CD4-positive, alpha-beta T cell treated with Interleukin-1 beta for 1 hour (primary cell): ENCODE measurements at places on chromosomes 1 and 21.

DNA sequence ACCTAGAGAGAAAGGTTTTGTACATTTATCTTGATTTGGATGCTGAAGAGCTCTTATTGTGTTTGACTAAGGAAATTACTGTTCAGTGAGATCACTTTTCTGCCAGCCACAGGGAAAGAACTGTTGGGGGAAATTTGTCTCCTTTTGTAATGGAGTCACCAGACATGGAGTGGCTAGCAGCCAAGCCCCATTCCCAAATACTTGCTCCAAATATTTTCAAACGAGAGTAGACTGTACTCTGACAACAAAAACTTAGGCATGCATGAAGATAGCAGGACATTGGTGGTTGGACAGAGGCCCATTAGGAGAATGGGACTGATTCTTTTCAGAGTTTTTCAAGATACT is 21.1 kb downstream of the IPO9 start:
- DNase-seq = no peak

- no peak for DNase-seq
Measured at GRCh38 chr1:165949335-165950130, 122.1 kb downstream of the UCK2 start.

DNA sequence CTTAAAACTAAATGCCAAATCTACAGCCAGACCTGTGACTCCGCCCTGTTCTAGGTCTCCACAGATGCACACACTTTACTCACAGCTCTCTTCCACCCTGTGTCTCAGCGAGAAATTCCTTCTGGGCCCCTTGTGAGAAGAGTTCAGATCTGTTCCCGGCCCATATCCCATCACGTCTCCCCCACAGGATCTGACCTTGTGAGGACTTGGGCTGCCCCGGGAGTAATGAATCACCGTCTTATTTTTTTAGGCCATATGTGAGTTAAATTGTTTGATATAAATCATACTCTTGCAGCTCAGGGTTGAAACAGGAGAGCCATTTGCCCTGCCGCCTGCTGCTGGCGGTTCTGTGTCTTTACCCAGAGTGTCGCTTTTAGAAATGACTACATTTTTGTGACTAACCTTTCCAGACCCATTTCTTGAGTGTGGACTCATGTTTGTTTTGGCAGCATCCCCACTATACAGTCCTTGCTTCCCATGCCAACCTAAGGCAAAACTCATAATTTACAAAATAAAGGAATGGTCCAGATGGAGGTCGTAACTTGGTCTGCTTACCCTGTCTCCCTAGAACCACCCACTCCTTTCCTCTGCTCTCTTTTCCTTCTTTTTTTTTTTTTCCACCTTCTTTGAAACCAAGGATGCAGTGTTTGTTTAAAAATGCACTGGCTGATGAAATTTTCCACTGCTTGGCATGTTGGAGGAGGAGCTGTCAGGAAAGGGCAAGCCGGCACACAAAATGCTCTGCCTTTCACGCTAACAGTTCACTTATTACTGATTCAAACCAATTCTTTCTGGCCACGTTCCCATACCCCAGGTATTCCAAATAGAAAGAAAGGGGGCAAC is 98.0 kb upstream of the C1orf105 start:
- DNase-seq = no peak

DNA sequence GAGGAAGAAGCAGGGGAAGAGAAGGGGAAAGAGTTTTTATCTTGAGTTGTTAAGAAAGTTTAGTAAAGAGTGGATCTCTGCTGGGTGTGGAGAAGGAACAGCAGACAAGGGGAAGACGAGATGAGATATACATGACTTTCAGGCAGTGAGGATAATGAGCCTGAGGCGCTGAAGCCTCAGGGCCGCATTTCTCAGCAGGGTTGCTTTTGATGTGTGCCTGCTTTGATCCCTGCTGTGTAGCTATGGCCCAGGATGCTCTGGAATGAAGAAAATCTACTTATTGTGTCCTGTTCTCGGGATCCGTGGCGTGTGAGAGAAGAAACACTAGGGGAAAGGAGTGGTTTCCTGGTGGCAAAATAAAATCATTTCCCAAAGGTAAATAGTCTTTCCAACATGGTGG is 15.1 kb upstream of the RPE65 start:
- no peak for DNase-seq

DNA sequence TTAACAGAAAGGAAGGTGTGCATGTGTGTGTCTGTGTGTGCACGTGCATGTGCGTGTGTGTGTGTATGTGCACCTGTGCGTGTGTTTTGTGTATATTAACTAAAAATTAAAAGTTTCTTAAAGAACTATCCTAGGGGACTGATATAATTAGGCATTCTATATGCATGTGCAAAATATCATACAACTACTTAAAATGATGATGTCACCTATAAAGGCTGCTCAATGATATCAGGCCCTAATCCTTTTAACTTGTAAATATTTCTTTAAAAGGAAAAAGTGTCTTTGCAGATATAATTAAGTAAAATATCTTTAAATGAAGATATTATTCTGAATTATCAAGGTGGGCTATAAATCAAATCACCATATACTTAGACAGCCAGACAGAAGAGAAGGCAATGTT is 64.5 kb downstream of the BRINP3 start:
- no peak for DNase-seq

DNA sequence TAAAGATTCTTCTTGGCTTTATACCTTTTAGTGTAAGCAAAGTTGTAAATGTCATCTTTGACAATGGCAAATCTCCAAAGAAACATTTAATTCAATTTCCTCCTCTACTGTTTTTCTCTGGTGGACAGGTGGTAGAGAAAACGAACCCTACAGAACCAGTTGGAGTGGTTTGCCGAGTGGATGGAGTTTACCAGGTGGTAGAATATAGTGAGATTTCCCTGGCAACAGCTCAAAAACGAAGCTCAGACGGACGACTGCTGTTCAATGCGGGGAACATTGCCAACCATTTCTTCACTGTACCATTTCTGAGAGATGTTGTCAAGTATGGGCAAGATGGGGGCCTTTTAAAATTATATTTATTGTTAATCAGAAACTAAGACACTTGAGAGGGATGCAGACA is 25.8 kb downstream of the UAP1 start:
- no peak for DNase-seq

DNA sequence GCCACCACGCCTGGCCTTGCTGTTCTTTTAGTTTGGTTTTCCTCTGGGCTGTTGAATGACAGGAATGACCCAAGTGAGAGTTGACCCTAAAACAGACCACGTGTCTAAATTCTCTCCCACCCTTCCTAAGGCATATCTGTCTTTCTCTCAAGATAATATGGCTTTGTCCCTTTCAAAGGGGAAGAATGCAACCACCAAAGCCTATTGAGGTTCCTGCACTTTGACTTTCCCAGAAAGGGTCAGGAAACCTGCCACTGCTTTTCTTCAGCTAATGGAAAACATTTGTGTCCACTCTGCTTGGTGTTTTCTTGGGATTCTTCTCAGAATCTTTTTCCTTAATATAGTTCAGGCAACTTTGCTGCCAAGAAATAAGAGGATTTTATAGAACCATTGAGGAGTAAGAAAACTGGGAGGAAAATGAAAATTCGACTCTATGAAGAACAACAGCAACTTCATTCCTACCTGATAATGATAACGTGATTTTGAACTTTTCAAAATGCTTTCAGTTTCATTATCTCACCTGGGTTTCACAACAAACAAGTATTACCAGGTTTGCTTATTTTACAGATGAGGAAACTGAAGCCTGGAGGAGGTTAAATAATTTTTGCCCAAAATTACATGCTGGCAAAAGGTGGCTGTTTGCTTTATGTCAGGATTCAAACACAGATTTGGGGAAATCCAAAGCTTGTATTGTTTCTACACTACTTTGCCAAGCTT is 6.9 kb downstream of the PLPP3 start:
- DNase-seq = no peak

DNA sequence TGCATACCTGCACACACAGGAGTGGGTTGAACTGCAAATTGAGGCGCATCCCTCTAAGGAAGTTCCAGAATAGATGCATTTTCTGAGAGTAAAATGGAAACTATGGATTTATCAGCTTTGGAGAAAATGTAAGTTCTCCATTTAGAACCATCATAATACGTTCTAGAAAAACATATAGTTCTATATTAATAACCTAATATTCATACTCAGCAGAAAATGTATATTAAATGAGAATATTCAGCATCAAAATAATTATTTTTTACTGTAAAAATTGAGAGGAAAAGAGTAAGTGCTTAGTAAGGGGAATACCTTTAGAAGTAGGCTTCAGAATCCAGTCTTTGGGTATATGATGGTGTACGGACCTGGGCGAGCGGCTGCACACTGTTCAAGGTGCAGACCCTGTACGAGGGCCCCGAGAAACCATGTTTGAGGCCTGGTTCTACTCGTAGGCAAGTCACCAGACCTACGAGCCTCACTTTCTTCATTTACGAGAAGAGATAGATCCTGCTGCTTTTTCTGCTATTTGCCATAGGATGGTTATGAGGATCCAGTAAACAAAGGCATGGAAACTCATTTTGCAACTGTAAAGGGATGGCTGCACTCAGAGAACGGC is 6.8 kb downstream of the CD247 start:
- DNase-seq = no peak

- DNase-seq = peak; percentile 74
Measured at GRCh38 chr1:65002508-65003315, 36.4 kb upstream of the JAK1 start.

DNA sequence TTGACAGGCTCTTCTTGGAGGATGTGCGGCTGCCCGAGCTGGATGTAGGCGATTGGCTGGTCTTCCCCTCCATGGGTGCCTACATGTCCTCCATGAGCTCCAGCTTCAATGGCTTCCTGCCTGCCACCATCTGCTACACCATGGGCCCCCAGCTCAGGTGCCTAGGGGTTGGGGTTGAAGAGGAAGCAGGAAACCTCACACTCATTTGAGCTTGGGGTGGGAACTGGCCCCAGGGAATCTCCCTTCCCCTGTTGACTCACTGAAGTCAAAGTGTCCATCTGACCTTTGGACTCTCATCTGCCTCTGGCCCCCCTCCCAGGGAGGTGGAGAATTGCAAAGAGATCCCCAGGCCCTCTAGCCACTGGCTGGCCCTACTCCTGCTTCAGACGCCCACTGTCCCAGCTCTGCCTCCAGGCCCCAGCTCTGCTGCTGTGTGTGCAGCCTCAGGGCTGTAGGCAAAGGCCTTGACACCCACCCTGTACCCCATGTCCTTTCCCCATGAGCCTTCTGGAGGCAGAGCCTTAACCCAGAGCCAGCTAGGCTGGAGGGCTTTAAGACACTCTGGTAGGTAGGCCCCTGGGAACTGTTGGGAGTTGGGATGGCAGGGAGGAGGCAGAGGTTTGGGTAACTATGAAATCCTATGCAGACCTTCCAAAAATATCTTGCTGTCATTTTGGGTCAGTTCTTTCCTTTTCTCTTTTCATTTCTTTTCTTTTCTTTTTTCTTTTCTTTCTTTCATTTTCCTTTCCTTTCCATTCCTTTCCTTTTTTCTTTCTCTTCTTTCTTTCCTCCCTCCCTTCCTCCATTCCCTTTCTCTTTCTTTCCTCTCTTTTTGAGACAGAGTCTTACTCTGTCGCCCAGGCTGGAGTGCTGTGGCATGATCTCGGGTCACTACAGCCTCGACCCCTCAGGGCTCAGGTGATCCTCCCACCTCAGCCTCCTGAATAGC is 66.9 kb upstream of the TINAGL1 start:
- no peak for DNase-seq

- DNase-seq = no peak
Measured at GRCh38 chr1:143661418-143662101, 310.2 kb downstream of the FAM72C start.

- no peak for DNase-seq
Measured at GRCh38 chr1:55127827-55128343, 87.3 kb downstream of the USP24 start.

DNA sequence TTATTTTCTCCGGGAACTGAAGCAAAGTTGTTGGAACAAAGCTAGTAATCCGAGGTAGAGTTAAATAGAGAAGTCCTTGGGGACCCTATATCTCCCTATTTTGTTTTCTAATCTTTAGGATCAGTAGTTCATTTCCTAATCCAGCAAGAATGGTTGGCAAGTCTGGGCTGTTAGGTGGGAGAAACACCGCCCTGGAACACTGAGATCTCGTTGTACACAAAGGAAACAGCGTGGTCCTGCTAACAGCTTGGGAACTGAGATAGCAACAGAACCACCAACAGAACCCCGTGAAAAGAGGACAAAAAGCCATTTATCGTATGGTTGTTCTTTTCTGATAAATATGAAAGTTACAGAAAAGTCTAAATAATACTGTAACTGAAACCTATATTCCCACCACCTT is 121.9 kb upstream of the CDC42BPA start:
- DNase-seq = no peak

- no peak for DNase-seq
Measured at GRCh38 chr21:45052960-45053359, 21.4 kb upstream of the ADARB1 start.

GRCh38 chr1:75423616-75424015 is 187.3 kb downstream of the SLC44A5 start:
- no peak for DNase-seq

DNA sequence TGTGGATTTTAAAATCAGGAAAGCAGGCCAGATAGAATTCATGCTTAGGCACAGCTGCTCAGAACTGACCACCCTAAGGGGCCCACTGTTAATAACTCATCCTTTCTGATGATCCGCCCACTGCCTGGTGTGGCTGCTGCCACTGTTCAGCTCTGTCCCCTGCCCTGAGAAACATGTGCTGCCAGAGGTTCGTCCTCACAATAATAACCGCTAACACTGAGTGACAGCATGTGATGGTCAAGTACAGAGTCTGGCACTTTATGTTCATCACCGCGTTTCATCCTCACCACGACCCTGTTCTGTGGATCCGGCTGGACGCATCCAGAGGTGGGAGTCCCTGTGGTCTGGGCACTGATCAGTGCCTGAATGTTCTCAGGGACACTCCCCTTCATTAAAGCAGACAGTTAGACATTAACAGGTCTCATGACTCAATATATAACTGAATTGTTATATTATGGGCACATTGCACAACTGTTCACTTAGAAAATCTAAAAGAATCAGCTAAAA is 108.6 kb downstream of the SIM2 start:
- DNase-seq = no peak

DNA sequence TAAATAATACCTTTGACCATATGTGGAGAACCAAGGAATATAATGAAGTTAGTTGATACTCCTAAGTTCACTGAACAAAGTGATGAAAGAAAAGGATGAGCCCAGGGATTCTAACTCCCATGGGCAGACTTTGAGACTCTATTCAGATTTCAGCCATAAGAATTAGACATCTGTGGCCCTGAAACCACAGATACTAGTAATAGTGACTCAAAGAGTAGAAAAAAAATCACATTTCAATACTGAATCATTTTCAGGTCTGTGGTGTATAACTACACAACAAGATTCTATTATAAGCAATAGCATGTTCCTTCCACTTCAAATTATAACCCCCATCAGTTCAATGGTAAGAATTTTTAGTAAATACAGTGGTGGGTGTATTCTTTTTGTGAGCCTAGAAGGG is 16.4 kb upstream of the F13B start:
- DNase-seq = no peak

DNA sequence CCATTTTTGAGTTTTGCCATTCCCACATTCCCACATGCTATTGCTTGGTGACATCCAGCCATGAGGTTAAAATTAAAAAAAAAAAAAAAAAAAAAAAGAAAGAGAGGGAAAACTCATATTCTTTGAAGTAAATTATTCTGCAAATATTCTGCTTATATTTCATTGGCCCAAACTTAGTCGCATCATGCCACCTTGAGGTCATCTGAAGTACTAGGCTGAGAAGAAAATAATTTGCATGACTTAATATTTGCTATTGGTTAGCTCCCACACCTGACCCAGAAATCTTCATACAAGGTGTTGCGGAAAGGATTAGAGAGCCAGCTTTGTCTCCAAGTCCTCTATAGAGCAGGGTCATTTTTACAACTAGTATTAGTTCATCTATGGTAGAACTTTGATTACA is 2206.0 kb downstream of the MRPL39 start:
- no peak for DNase-seq
